Skeletal muscle tissue (tissue), 5 donors: ENCODE measurements at places on chromosomes 16 and 17. TPM values are rescaled to one million over a fixed set of nuclear protein-coding genes. Genes with fewer than 3 reads are reported as not detected.

The TBC1D3E gene
- total RNA-seq = not detected

The SULT1A2 gene
- 0.52 TPM for total RNA-seq

The FBXO47 gene
- not detected for total RNA-seq

The CRHR1 gene
- 0.52 TPM for total RNA-seq

The MT4 gene
- total RNA-seq = not detected

The CAMTA2 gene
- total RNA-seq = 4.7 TPM

The GPATCH8 gene
- total RNA-seq = 25.1 TPM

The SKAP1 gene
- total RNA-seq = 1.0 TPM

The CKLF gene
- total RNA-seq = 34.4 TPM

The MYO15A gene
- total RNA-seq = 0.52 TPM

The AMDHD2 gene
- 7.3 TPM for total RNA-seq

The PIRT gene
- total RNA-seq = not detected

The TSPOAP1 gene
- 1.0 TPM for total RNA-seq

The C17orf75 gene
- 20.4 TPM for total RNA-seq

The RASL10B gene
- 1.6 TPM for total RNA-seq

The TPSAB1 gene
- 1.0 TPM for total RNA-seq

The MT3 gene
- total RNA-seq = 1.0 TPM

The SHCBP1 gene
- total RNA-seq = 8.9 TPM

The CBX2 gene
- total RNA-seq = 5.7 TPM
